Frontal cortex (tissue), 4 donors: ENCODE measurements at places on chromosomes 12 and 14. TPM values are rescaled to one million over a fixed set of nuclear protein-coding genes. Genes with fewer than 3 reads are reported as not detected.

DLK1 gene
- not detected for total RNA-seq

RGS6 gene
- 4.9 TPM for total RNA-seq

CATSPERB gene
- total RNA-seq: 4.1 TPM

ST8SIA1 gene
- 17.5 TPM for total RNA-seq

RILPL1 gene
- total RNA-seq: 3.7 TPM

HSPA2 gene
- total RNA-seq: 9.0 TPM

LALBA gene
- not detected for total RNA-seq

ACRBP gene
- total RNA-seq: 0.41 TPM

SIX1 gene
- total RNA-seq: 0.41 TPM

PAPLN gene
- 1.2 TPM for total RNA-seq

DDN gene
- total RNA-seq: 14.7 TPM

OTOGL gene
- 0.41 TPM for total RNA-seq

PPP4R4 gene
- total RNA-seq: 1.6 TPM

LRP1-AS gene
- total RNA-seq: not detected

EPYC gene
- not detected for total RNA-seq

CISTR gene
- total RNA-seq: not detected
